ENCODE measurements at places on chromosomes 2 and 18.

DNA sequence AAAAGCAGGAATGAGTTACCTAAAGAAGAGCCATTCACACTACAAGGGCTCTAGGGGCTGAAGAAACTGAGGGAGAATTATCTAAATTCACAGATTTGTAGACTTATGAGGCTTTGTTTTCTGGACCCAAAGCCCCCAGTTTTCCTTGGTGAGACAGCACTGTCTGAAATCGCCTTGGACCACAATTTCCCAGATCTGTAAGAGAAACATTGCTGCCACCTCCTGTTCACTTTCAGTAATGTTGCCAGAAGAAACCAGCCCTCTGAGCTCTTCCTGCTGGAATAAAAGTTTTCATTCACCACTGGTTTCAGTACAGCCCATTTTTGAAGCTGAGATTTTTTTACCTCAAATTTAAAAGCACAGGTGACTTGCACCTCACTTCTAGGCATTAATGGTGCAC, 169.2 kb downstream of the CDH20 start:
- peak; percentile 41 for DNase-seq

- DNase-seq, result no peak
Measured at GRCh38 chr18:12929477-12930083, 18.2 kb upstream of the SEH1L start.

DNA sequence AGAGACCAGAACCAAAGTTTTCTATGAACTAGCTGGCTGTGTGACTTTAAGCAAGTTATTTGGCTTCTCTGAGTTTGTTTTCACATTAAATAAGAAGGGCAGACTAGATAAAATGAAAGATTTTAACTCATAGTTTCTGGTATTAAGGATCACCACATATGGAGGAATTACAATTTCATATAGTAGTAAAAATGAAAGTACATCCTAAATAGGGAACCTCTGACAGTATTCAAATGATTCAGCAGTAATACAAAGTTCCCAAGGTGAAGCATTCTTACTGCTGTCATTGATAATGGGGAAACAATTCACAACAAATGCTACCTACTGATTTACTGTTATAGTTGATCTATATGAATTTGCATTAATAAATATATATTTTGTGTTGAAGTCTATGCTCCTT, 170.3 kb upstream of the VRK2 start:
- no peak for DNase-seq

- no peak for DNase-seq
Measured at GRCh38 chr2:169118060-169118459, 48.7 kb downstream of the DHRS9 start.

GRCh38 chr2:33058716-33059470, 112.1 kb downstream of the LTBP1 start:
- no peak for DNase-seq

GRCh38 chr2:129179199-129179598, 800.3 kb upstream of the RAB6C start:
- no peak for DNase-seq

- no peak for DNase-seq
Measured at GRCh38 chr2:228115-228514, 35.7 kb downstream of the SH3YL1 start.

DNA sequence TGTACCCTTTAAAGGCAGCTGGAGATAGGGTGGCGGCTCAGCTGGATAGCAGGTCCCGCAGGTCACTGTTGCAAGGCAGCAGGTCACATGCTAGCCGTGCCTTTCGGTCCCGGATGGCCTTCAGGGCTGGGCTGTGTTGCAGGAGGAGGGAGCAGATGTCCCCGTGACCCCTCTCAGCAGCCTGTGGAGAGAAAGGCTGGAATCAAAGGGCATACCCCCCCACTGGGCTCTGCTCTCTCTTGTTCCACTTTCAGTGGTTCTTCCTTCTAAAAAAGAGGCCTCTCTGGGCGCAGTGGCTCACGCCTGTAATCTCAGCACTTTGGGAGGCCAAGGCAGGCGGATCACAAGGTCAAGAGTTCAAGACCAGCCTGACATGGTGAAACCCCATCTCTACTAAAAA, 4.4 kb upstream of the ANKRD23 start:
- no peak for DNase-seq

- DNase-seq, result no peak
Measured at GRCh38 chr2:64794426-64794995, 140.8 kb upstream of the SERTAD2 start.

DNA sequence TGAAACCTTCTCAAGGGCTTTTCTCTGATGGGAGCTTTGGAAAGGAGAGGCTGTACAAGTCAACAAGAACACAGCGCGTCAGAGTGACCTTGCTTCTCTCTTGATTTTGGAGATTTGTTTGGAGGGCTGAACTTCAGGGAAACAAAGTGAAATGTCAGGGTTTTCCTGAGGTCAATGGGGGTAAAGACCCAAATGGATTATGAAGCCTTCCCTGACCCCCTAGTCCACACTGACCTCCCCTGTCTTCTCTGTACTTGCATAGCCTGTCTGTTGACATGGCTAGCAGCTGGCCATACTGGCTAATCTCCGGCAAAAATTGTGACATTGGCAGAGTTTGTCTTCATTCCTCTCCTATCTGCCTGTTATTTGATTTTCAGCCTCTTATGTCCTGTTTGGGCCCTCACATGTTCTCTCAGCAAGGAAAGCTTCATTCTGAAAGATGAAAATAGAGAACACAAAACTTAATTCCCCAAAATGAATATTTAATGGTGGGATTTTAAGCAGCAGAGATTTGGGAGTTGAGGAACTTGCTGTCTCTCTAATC, 149.3 kb upstream of the HAAO start:
- DNase-seq, result no peak
